ENCODE measurements at places on chromosomes 1 and 21.

DNA sequence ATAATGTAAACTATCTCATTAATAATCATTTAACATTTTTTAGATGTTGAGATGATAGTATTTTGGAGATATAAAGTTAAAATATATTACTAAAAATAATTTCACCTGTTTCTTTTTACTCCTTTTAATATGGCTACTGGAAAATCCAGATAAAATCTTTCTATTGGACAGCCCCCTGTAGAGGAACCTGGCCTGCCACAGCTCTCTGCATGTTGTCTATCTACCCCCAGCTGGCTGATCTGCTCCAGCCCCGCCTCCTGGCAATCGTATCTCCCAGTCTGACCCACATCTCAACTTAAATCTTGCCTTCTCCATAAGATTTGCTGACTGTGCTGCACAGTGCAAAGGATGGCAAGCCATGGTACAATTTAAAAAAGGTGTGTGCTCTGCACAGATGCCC lies 182.8 kb downstream of the SIPA1L2 start:
- DNase-seq = no peak

DNA sequence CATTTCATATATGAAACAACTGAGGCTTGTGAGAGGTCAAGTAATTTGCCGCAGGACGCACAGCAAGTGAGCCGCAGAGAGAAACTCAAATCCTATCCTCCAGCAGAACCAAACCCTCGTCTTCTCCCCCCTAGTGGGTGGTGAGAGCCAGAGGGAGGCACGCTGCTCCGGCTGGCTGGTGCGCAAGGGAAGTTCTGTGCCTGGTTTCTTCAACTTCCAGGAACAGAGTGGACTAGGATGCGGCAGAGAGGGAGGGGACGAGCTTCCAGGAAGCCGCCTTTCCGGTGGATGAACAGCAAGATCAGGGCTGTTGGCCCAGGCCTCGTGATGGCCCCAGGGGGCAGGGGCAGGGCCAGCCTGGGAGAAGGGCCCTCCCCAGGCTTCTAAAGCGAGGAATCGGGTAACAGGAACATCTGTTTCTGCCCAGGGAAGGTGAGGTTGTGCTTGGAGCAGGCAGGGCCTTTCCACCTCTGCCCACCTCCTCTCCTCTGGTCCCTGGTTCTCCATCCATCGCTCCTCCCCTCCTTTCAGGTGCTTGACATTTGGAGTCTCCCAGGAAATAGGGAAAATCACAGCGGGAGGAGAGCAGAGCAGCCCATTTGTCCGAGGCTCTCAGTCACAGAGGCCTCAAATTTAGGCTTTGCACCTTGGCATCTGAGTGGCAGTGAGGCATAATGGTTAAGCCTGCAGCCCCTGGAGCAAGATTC lies 16.8 kb upstream of the PDIK1L start:
- DNase-seq = no peak

- DNase-seq = no peak
These were observed 6.1 kb downstream of the CCDC18 start for GRCh38 chr1:93186667-93187066.

- DNase-seq = no peak
These were observed 75.9 kb downstream of the CAMTA1 start for GRCh38 chr1:6861075-6861724.

DNA sequence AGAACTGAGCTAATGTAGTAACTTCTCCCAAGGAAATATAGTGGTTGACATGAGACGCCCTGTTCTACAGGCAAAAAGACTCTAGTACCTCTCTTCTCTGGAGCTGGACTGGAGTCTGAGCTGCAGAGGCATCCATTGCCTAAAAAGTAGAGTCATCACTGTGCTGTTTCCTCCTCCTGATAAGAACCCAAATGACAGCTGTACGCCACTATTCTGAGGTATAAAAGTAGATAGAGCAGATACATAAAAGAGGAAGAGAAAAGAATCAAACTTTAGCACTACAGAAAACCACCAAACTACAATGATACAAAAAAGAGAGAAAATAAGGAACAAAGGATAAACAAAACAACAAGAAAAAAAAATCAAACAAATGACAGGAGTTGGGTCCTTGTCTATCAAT lies 1568.8 kb downstream of the PLA2G4A start:
- no peak for DNase-seq

All from activated CD8-positive, alpha-beta memory T cell treated with anti-CD3 and anti-CD28 coated beads, Interleukin-2, amount 50 U/mL, for 4 hours (primary cell).